KBM-7 (cell line): ENCODE measurements at places on chromosomes 5 and 9.

DNA sequence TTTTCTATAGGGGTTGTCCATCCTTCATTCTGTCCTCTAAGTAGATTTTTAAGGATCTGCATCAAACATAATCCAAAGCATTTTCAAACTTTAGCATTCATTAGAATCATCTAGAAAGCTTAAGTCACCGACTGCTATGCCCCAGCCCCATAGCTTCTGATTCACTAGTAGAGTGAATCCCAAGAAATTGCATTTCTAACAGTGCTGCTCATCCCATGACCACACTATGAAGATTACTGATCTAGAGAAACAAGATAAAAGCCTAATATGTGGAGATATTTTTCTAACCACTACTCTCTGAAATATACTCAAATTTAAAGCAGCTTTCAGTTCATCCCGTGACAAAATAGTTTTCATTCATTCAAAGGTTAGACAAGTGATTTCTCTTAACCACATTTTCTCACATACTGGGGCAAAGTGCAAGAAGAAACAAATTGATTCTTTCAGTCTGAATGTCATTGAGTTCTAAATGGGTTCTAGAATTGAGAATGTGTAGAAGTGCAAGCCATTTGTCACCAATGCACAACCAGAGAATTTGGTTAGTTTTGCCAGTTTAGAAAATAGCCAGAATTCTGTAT, 286.9 kb upstream of the CD180 start:
- no peak for DNase-seq

GRCh38 chr5:156589104-156589945, 260.8 kb upstream of the PPP1R2B start:
- no peak for DNase-seq

DNA sequence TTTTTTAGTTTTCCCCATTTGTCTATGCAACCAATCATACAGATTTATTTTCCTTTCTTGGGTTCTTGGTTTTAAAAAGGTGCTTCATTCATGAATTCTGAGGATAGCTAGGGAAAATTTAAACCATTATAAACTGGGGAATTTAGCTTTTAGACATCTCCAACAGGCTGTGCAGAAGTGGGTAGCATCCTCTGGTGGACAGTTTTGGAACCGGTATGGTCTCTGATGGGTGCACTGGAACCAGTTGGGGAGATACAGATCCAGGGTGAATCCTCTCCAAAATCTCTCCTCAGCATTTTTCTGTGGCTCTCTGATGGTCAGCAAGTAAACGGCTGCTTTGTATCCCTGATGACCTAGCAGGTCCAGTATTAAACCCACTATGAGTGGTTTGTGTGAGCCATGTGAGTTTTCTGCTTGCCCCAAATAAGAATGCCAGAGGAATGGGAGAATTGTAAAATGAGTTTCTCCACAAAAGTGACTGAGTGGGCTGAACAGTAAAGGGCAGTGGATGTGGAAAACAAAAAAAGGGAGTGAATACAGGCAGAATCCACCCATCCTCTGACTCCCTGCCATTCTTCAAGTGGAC, 9.1 kb upstream of the DNAJC25 start:
- DNase-seq, result peak; percentile 47

GRCh38 chr5:128579639-128580038, 41.6 kb upstream of the FBN2 start:
- DNase-seq, result no peak

GRCh38 chr5:176787676-176788075, 22.7 kb upstream of the UNC5A start:
- DNase-seq, result no peak

DNA sequence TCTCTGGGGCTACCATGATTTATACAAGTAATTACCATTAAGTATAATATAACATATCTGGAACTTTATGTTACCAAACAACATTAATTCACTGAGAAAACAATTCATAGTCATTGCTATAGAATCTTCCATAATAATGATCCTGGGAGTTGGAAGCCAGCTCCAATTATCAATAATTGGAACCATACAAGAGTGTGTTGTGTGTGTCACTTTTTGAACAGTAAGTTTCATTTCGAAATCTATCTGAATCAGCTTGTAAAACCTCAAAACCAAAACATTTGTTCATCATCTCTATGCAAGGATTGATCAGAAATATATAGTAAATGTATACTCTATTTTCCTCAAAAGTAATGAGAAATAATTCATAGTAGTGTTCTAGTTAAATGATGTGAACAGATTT, 348.1 kb downstream of the ARL15 start:
- DNase-seq, result no peak

GRCh38 chr5:6634788-6635430, 1.7 kb downstream of the SRD5A1 start:
- no peak for DNase-seq

GRCh38 chr5:56852228-56853000, 37.1 kb downstream of the MAP3K1 start:
- DNase-seq, result no peak

GRCh38 chr5:170427672-170428236, 38.6 kb upstream of the KCNMB1 start:
- DNase-seq, result peak; percentile 50

DNA sequence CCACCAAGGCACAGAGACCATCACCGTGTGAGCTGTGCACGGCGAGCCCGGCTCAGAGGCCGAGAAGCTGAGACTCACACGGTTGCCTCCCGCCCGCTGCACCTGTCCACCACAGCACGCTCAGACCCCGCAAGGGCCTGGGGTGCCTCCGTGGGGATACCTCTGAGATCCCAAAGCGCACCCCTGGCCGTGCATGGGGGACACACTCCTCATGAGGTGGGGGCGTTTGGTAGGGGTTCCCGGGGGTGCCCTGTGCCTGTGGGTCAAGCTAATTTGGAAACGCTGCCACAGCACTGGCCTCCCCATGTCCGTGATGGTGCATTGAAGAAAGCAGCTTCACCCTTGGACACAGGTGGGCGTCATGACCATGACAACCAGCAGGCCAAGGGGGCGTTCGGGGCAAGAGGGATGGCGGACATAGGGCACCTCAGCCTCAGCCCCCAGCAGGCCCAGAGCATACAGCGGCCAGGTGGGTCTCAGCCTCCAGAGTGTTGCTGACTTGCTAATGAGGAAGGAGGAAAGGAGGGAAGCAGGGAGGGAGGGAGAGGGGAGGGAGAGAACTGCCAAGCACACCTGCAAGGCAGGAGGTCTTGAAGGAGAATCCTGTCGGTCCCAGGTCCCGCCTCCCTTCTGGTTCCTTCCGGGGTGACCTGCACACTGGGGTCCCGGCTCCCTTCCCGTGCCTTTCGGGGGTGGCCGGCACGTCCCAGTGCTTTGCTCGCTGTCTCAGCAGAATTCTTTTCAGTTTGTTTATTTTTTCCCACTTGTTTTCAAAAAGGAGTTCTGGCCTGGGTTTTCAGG, 34.7 kb downstream of the GLT6D1 start:
- no peak for DNase-seq

- DNase-seq, result no peak
Measured at GRCh38 chr9:137306066-137306849, 4.2 kb upstream of the NRARP start.

- DNase-seq, result no peak
Measured at GRCh38 chr5:125814119-125814518, 609.1 kb upstream of the GRAMD2B start.

DNA sequence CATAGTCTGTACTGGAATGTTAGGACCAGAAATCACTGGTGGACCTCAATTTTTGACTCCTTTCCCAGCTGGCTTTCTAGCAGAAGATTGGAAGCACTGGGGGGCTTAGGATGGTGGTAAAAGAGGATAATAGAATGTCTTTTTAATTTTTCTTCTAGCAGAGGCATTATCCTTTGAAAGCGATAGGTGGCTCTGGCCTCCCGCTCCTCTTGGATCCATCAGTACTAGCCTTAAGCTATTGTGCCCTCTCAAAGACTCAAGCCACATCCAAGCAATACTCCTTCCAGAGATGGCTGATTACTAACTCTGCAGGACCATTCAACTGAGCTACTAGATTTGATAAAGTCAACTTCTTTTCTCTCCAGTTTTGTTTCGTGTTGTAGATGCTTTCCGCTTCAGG, 610.6 kb downstream of the CDH12 start:
- no peak for DNase-seq

DNA sequence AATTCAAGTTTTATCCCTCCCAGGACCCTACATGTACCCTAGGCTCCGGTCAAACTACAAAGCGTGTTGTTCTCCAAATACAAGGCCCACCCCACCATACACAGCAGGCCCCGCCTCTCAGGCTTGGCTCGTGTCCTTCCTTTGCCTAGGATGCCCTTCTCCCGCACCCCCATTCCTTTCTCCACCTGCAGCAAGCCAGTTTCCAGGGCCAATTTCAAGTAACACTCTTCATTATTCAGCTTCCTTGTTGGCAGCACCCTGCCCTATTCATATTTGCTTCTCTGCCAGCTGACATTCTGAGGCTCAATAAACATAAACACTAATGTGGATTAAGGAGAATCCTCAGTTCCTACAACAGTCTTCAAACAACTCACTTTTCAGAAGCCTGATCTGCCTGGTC, 31.7 kb downstream of the EPB41L4B start:
- DNase-seq, result no peak

DNA sequence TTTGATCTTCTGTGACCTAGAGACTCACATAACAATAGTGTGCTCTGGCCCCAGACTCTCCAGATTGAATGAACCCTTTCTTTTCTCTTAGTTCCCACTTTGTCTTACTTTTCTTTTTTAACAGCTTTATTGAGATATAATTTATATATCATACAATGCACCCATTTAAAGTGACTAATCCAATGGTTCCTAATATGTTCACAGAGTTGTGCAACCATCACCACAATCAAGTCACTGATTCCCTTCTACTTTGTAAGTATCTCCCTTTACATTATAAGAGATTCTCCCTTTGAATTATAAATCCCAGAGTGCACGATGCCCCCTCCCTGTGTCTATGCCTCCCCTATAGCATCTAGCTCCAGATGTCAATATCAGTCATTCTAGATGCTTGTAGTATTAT, 172.4 kb downstream of the HINT1 start:
- DNase-seq, result no peak

GRCh38 chr5:124878583-124879342, 132.3 kb upstream of the ZNF608 start:
- DNase-seq, result peak; percentile 36

GRCh38 chr9:93256878-93257807, 73.2 kb downstream of the WNK2 start:
- no peak for DNase-seq

- peak; percentile 58 for DNase-seq
Measured at GRCh38 chr9:124551472-124552272, 44.5 kb upstream of the NR5A1 start.

DNA sequence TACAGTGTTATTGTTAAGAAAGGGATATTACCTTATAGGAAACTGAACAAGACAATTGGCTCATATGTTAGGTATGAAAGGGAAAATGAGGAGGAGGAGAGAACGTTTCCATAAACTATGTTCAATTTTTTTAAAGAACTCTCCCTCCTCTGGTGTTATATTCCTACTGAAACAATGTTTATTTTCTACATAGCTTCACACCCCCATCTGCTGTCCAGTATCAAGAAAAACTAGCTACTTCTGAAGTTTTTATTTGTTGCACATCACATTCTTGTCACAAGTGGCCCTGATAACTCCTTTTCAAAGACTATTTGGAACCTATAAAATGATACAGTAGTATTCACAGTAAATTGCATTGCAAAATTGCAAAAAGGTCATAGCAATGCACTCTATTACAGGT, 223.4 kb upstream of the FAM174A start:
- peak; percentile 16 for DNase-seq

GRCh38 chr9:120783602-120784047, 9.6 kb downstream of the FBXW2 start:
- DNase-seq, result no peak

- DNase-seq, result no peak
Measured at GRCh38 chr9:116644091-116644688, 42.9 kb upstream of the TRIM32 start.

DNA sequence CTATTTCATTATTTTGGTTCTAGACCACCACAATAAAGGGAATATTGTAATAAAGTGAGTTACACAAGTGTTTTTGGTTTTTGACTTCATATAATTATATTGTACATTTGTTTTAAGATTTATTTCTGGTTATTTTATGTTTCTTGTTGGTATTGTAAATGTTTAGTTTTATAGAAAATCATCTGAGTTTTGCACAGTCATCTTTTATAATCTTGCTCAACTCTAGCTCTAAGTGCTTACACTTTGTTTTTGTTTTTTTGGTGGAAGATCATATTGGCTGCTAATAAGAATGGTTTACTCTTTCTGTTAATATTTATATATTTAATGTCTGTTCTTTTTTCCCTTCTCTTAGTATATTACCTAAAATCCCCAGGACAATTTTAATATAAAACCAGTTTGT, 135.0 kb downstream of the CNTLN start:
- DNase-seq, result no peak

GRCh38 chr9:8732367-8733075, 932.9 kb upstream of the DMAC1 start:
- no peak for DNase-seq

- no peak for DNase-seq
Measured at GRCh38 chr5:170251462-170251861, 18.7 kb downstream of the C5orf58 start.

- peak; percentile 44 for DNase-seq
Measured at GRCh38 chr5:52988335-52989024, 672 bp upstream of the ITGA2 start.

DNA sequence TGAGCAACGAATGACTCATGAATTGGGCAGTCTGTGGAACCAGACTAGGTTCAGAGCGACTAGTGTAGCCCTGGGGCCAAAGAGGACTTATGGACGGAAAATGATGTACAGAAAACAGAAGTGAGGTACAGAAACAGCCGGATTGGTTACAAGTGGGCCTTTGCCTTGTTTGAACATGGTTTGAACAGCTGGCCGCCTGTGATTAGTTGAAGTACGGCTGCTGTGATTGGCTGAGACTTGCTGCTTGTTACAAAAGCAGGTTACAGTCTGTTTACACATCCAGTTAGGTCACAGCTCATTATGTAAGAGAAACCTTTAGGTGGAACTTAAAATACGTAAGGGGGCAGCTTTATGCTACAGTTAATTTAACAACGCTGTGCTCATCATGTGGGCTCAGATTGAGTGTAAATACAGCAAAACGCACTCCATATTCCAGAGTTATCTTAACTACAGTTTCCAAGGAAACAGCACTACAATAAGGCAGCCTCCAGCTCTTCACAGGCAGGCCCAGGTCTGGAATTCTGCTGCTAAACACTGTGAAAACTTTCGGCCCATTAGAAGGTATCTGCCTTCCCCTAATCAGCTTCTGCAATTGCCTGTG, 6.5 kb downstream of the AMACR start:
- no peak for DNase-seq

- no peak for DNase-seq
Measured at GRCh38 chr9:116493183-116493860, 193.8 kb upstream of the TRIM32 start.

- DNase-seq, result no peak
Measured at GRCh38 chr5:3451961-3452360, 143.7 kb upstream of the IRX1 start.

DNA sequence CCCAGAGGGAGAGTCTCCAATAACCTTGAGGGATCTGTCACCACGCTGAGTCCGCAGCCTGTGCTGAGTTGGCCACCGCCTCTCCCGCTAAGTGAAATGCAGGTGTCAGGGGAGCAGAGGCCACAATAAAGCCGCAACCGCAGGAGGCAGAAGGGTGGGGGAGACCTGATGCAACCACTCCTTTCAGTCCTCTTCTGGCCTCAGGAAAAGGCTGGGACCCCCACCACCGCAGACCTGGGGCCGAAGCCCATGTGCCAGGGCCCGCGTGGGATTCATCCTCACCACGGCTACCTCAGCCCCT, 576 bp downstream of the MAP1B start:
- no peak for DNase-seq
